ENCODE measurements at places on chromosomes 7 and 10. TPM values are rescaled to one million over a fixed set of nuclear protein-coding genes. Genes with fewer than 3 reads are reported as not detected.

Gene TMEM176A
- 0.74 TPM for total RNA-seq

Gene ASAH2
- total RNA-seq: 2.3 TPM

- no peaks in the 10 kb centered on the region for H3K27me3 ChIP-seq
- DNase-seq: no peak
- H3K4me3 ChIP-seq: no peak overlapping the region
- no peaks in the 10 kb centered on the region for H3K36me3 ChIP-seq
Measured at GRCh38 chr7:12638851-12639456, 48.5 kb upstream of the ARL4A start.

GRCh38 chr10:130361351-130362105 lies 225.3 kb downstream of the GLRX3 start:
- H3K4me1 ChIP-seq: no peaks in the 10 kb centered on the region
- H3K27ac ChIP-seq: no peak overlapping the region
- DNase-seq: no peak

DNA sequence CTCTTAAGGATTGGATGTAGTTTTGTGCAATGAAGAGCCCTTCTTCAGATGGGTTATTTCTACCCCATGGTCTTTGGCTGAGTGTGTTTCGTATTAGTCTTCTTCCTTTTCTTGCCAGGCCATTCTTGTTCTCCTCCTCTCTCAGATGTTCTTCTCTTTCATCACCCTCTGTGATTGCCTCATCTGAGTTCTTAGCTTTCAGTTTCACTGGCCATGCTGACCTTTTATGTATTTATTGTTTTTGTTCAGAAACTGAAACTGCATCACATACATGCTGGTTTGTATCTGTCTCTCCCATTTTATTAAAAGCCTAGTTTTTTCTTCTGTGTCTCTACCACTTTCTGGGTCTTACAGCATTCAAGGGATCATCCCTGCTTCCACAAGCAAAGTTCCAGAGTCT lies 21.7 kb upstream of the PCGF5 start:
- H3K27ac ChIP-seq: no peak overlapping the region
- no peak for DNase-seq
- no peaks in the 10 kb centered on the region for H3K36me3 ChIP-seq
- peaks cover 4% of the 10 kb centered on the region for H3K4me1 ChIP-seq
- H3K4me3 ChIP-seq: no peak overlapping the region

GRCh38 chr10:88270061-88270808 lies 312.9 kb downstream of the RNLS start:
- no peaks in the 10 kb centered on the region for H3K27me3 ChIP-seq
- H3K27ac ChIP-seq: no peak overlapping the region
- no peak for DNase-seq

DNA sequence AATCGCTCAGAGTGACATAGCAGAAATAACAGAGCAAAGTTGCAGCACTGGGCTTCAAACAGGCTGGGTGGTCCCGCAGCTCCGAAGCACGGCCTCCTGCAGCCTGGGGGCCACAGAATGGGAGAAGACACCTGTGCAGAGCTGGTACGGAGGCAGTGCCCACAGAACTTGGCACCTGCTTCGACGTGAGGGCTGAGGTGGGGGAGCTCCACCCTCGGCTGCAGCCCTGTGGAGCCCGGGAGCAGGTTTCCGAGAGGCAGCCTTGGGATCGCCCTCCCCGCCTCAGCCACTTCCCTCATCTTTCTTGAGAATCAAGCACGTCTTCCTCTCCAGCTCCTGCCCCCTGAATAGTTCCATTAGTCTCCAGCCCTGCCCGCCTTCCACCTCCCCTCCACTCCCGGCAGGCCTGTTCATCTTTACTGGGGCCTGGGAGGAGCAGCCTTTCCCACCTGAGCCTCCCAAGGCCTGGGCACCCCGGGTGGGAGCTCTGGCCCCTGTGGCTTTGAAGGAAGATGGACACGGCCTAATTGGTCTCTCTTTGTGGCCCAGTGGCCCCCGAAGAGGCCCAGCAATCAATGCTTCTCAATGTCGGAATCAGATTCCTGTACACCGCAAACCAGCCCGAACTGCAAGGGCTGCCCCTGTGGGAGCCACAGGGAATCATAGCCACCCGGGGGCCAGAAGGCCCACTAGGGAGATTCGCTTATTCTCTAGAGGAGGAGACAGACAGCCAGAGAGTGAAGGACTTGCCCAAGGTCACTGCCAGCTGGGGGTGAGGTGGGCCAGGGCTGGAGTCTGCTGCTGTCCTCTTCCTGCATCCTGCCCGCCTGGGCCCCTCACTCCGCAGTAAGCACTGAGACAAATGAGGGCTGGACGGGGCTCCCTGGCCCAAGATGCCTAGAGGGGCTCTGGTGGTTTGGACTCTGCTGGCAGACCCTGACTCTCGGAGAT lies 17.0 kb upstream of the PCBD1 start:
- H3K4me3 ChIP-seq: no peak overlapping the region
- H3K27ac ChIP-seq: no peak overlapping the region
- peaks cover 9% of the 10 kb centered on the region for H3K4me1 ChIP-seq
- H3K27me3 ChIP-seq: no peaks in the 10 kb centered on the region

GRCh38 chr10:113822174-113822573 lies 31.7 kb downstream of the DCLRE1A start:
- no peak overlapping the region for H3K4me3 ChIP-seq
- H3K27me3 ChIP-seq: no peaks in the 10 kb centered on the region
- no peaks in the 10 kb centered on the region for H3K36me3 ChIP-seq
- no peak overlapping the region for H3K27ac ChIP-seq

DNA sequence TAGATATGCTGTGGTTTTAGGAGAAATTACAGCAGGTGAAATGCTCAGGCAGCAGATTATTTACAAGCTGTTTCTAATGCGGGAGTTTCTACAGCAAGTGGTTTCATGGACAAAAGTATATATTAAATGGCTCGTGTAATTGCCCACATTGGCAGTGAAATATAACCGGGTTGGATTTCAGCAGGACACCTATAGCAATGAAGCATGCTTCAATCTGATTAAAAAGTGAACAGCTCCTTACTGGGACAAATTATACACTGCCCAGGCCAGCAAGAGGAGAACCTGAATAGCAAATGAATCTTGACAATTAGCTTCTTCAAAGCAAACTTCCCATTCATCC lies 35.2 kb upstream of the LYZL1 start:
- H3K36me3 ChIP-seq: peaks cover 4% of the 10 kb centered on the region
- no peak for DNase-seq
- no peak overlapping the region for H3K27ac ChIP-seq
- H3K4me1 ChIP-seq: peaks cover 29% of the 10 kb centered on the region

DNA sequence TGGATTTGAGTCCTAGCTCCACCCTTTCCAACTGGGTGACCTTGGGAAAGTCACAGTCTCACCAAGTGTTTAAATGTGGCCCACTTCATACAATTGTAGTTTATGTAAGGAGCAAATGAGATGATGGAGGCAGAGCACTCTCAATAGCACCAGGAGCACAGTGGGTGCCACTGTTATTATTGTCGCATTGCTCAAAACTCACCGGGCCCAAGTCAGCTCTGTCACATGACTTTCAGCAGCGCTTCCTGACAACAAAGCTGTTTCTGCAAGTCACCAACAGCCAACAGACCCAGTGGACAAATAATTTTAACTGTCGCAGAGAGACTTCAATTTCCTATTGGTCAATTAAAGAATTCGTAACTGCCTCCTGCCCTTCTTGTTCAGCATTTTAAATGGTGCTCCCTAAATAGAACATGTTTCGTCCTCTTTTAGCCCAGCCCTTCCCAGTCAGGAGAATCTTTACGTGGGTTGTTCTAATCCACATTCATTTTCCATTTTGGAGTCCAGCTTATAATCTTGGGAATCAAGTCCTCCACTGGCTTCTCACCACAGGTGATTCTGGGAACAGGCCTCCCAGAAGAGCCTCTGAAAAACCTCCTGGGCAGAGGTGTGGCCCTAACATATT lies 415.6 kb upstream of the NPVF start:
- no peak for DNase-seq
- no peaks in the 10 kb centered on the region for H3K27me3 ChIP-seq
- H3K36me3 ChIP-seq: no peaks in the 10 kb centered on the region
- H3K4me1 ChIP-seq: 0 out of 2 replicates have a peak, but pooled peaks cover 4% of the 10 kb centered on the region
- no peak overlapping the region for H3K4me3 ChIP-seq

All from WTC11 (cell line).